B cell (primary cell): ENCODE measurements at places on chromosomes 13 and 19.

- no peak for DNase-seq
These were observed 56.0 kb upstream of the RGCC start for GRCh38 chr13:41401366-41401765.

GRCh38 chr13:39035799-39036198 is 2.1 kb downstream of the PROSER1 start:
- no peak for DNase-seq

DNA sequence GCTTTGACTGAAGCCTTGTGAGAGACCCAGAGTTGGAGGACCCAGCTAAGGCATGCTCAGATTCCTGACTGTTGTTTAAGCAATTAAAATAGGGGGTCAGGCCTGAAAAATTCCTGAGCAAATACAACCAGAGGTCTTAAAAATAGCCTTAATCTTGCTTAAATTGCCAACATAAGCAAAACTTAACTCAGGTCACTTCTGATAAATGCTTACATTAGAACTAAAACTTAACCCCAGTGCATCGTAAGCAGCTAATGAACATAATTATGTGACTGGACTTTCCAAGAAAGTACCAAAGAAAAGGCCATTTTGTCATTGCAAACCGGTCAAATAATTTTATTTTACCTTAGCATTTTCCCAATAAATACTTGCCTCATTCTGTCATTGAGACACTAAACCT is 294.5 kb downstream of the ENOX1 start:
- no peak for DNase-seq

- no peak for DNase-seq
These were observed 44.8 kb upstream of the FLT1 start for GRCh38 chr13:28539625-28540286.

- no peak for DNase-seq
These were observed 20.6 kb downstream of the PCDH8 start for GRCh38 chr13:52827839-52828238.
